ENCODE measurements at places on chromosomes 16 and 17.

- DNase-seq: no peak
Measured at GRCh38 chr17:36153895-36154610, 22.4 kb downstream of the TBC1D3B start.

- DNase-seq: peak; percentile 31
Measured at GRCh38 chr17:38667099-38667786, 7.5 kb downstream of the EPOP start.

DNA sequence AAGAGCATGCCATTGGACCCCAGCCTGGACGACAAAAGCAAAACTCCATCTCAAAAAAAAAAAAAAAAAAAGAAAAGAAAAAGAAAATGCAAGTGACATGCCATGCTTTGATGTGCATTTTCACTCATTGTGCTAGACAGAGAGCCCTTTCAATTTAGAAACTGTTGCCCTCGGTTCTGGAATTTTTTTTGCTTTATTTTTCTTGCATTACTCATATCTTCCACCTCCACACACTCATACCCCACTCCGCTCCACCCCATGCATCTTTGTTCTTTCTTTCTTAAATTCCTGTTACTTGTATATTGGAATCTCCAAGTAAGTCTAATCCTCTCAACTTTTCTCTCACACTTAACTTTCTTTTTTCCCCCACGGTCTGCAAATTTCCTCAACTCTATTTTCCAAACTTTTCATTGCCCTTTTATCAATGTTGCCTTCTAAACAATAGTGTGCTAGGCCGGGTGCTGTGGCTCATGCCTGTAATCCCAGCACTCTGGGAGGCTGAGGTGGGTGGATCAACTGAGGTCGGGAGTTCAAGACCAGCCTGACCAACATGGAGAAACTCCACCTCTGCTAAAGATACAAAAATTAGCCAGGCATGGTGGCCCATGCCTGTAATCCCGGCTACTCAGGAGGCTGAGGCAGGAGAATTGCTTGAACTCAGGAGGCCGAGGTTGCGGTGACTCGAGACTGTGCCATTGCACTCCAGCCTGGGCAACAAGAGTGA is 16.8 kb upstream of the SUZ12 start:
- no peak for DNase-seq

- DNase-seq: no peak
Measured at GRCh38 chr17:12242345-12242954, 221.8 kb downstream of the MAP2K4 start.

GRCh38 chr17:51322390-51323029 is 62.2 kb downstream of the UTP18 start:
- DNase-seq: no peak

DNA sequence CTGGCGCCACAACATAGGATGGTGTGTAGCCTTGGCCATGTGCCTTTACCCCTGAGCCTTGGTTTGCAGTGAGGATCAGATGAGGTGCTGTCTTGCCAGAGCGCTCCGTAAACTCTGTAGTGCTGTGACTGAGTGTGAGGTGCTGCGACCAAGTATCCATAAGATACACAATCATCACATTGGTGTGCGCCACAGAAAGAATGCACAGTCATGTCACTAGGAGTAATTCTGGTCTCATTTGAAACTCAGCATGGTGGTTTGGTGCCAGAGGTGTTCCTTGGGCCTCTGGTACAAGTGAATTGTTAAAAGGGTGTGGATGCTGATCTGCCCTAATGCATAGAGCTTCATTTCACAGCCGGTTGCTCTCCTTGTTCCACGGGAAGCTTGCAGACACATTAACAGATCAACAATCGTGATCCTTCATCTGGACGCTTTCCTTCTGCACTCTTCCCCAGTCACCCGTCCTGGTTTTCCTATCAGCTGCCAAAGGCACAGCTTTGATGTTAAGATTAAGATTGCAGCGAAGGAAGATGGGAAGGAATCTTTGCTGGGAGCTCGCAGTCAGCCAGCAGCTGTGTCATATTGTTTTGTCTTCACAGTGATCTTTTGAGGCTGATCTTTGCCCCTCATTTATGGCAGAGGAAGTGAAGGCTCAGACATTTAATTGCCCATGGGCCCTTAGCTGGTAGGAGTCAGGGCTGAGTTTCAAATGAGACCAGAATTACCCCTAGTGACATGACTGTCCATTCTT is 79.1 kb downstream of the KSR1 start:
- no peak for DNase-seq

DNA sequence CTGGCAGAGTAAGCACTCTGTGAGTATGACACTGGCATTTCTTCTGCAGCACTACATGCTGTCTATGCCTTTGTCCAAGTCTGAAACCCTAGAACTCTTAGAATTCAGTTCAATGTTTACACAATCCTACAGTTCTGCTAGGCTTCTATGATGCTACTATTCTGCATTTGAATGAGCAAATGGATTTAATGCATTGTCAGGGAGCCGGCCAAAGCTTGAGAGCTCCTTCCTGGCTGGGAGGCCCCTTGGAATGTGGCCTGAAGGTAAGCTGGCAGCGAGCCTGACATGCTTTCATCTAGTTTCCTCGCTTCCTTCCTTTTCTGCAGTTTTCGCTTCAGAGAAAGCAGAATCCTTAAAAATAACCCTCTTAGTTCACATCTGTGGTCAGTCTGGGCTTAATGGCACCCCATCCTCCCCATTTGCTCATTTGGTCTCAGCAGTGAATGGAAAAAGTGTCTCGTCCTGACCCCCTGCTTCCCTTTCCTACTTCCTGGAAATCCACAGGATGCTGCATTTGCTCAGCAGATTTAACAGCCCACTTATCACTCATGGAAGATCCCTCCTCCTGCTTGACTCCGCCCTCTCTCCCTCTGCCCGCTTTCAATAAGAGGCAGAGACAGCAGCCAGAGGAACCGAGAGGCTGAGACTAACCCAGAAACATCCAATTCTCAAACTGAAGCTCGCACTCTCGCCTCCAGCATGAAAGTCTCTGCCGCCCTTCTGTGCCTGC is at the start of gene CCL2:
Gene CCL2, plus strand, starts transcription at position 635 of the 730 bp plus-strand sequence. Its CDS starts 65 bp downstream, at position 700.
- no peak for DNase-seq

GRCh38 chr16:4182581-4183236 is 59.2 kb downstream of the SRL start:
- DNase-seq: no peak

- no peak for DNase-seq
Measured at GRCh38 chr17:12613566-12613965, 52.1 kb upstream of the MYOCD start.

GRCh38 chr17:78248051-78248914 is 16.9 kb downstream of the TMEM235 start:
- DNase-seq: no peak

DNA sequence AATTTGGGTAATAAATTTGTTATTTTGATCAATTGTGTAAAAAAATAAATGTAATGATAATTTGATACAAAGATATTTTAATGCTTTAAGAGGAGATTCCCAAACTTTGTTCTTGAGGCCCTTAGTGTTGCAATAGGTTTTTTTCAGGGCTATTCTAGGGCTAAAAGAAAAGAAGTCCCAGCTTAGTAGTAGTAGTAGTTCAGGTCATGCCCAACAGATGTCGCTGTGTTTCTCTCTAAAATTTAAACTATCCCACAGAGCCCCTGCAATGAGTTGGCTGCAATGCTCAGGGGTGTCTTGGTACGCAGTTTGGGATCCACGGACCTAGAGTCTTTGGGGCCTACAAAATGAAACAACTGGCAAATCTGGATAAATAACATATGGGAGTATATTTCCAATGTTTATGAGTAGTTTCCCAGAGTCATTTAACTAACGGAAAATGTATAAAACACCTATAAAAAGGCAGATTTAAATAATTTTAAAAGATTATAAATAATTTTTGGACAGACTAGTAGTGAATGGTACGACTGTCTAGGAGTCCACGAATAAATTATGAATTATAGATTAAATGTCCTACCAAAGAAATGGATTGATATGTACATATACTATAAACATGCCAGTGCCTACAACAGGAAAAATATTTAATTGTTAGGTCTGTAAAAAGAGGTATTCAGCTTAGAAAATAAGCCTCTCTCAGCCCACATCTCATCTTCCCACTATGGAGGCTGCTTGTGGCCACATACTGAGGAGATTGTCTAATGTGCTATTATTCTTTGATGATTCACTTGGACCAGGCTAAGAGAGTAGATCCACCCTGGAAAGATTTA is 228.5 kb upstream of the PMFBP1 start:
- no peak for DNase-seq

- DNase-seq: no peak
Measured at GRCh38 chr17:79981661-79982101, 54.0 kb downstream of the TBC1D16 start.

DNA sequence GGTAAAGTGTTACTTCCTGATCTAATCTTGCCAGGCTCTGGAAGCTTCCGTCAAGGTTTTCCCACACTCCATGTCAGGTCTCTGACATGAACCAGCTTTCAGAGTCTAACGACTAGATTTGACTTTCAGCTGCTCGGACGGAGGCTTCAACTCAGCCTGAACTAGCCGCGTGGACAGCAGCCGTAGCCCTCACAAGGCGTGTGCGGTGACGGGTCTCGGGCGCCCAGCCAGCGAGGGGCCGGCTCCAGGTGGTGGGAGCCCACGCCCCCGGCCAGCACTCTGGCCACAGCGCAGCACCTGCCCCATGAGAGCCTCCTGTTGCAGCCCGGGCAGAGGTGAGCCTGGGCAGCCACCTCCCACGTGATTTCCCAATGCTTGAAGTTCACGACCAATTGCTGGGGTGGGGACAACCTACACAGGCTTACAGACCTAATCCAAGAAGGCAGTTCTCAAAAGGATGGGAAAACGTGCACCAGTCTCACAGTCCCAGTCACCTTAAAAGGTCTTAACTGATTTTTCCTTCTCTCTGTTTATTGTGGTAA is 45.5 kb downstream of the TBC1D16 start:
- no peak for DNase-seq

- DNase-seq: no peak
Measured at GRCh38 chr17:39187152-39187830, 10.2 kb downstream of the CACNB1 start.

GRCh38 chr17:69363488-69364210 is 36.7 kb upstream of the ABCA5 start:
- DNase-seq: no peak

DNA sequence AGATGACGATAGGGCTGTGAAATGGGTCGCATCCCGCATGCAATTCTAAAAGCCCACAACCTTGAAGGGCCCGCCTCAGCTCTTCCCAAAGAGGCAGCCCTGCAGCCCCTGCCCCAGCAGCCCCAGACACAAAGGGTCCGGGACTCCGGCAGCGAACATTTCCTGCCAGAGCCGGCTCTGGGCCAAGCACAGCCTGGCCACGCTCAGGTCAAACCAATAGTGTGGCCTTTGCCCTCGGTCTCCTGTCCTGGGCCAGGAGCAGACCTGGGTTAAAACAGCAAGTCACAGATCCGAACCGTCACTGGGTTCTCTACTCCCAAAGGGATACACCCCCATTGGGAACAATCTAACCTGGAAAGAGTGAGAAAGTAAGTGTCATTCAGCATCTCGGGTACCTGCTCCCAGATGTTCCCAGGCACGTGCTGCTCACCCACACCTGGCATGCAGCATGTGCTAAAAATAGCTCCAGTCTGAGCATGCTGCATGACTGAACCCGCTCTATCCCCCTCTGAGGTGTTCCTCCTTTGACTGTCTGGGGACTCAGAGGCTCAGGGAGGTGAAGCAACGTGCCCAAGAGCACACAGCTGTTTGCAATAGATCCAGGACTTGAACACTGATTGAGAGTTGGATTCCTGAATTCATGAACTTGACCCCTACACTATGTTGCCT is 22.2 kb upstream of the ATP2A3 start:
- no peak for DNase-seq

DNA sequence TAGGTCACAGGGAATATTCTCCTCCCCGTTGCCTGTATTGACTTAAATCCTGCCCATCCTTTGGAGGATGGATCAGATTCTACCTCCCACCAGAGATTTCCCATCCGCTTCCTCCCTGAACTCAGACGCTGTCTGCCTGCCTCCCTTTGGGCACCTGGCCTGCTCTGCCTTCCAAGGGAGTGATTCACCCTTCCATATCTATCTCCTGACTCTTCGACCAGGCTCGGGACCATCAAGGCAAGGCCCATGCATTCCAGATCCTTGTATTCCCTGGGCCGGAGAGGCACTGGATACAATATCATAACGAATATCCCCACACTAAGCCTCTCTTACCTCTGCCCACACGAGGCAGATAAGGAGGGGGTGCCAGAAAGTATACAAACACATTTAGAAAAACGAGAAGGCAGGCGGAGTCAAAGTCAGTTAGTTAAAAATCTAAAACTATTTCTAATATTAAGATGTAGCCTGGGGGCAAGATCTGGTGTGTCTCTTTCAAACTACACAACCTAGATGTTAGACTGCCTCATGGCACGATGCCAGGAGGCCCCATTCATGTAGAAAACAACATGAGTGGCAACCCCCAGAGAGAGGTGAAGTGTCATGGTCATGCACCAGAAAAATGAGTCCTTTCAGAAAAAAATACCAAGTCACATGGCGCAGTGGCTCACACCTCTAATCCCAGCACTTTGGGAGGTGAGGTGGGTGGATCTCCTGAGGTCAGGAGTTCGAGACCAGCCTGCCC is 9.2 kb downstream of the PMP22 start:
- DNase-seq: no peak

GRCh38 chr16:57516176-57516725 is 20.1 kb downstream of the CCDC102A start:
- DNase-seq: no peak

GRCh38 chr17:2580151-2580550 is 13.3 kb upstream of the PAFAH1B1 start:
- DNase-seq: no peak

DNA sequence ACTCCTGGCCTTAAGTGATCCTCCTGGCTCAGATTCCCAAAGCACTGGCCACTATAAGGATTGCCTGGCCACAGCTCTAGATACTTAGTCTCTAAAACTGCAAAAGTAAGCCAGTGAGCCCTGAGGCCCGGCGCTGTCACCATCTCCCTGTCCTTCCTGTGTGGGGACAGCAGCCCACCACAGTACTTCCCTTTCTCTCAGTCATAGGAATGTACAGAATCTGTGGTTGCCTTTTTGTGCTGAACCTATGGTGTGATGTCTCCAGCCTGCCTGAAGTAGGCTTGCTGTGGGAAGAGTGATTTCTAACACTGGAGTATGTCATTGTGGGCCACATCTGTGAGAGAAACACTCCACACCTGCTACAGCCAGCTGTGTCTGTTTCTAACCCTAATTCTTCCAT is 24.7 kb downstream of the NTAN1 start:
- no peak for DNase-seq
